ENCODE measurements at places on chromosomes 3 and 15.

DNA sequence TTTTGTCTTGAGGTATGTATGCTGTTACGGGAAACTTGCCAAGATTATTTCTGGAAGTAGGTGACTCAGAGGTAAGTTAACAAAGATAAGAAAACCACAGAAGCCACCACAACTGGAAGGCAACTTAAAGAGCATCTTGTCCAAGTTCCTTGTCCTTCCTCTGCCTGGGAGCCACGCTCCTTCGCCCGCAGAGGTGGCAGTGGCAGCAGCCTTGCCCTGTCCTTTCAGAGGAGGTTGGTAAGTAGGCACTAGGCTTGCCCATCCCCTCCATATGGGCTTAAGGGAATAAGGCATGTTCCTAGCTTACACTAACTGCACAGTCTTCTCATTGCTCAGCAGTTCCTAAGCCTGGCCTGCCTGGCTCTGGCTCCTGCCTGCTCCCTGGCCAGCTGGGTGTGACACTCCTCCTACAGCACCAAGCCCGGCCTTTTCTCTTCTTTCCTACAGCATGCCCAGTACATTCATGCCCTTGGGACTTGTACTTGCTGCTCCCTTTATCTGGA, 48.0 kb upstream of the RAB6B start:
- no peak for DNase-seq

DNA sequence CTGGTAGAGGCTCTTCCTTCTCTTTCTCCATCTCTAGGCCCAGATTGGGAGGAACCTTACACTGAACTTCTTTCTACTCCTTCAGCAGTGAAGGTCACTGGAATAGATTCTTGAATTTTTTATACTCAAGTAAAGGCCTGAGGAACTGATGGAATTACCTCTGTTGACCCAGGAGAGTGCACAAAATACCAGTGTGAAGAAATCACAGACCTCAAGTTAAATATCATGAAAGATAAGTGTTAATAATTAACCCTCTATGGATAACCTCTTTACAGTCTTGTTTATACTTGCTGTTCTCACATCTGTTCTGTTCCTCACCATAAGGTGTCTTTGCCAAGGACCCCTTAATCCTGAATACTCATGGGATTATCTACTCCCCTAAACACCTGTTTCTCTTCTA, 244.4 kb upstream of the STAC start:
- DNase-seq: no peak

DNA sequence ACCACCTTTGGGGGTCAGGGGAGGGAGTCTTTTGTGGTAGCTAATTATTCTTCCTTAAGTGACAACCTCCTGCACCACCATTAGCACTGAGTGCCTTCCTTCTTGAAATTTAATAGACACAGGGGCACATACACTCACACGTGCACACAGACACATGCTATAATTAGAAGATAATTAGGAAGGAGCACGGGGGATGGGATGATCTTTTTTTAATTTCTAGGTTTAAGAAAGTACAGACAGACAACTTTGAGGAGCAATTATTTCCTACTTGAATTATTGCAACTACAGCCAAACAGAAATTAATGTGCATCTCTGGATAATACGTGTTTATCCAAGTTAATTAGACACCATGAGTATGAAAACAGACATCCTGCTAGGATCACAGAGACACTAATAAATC, 44.8 kb upstream of the GUCA1C start:
- DNase-seq: no peak

DNA sequence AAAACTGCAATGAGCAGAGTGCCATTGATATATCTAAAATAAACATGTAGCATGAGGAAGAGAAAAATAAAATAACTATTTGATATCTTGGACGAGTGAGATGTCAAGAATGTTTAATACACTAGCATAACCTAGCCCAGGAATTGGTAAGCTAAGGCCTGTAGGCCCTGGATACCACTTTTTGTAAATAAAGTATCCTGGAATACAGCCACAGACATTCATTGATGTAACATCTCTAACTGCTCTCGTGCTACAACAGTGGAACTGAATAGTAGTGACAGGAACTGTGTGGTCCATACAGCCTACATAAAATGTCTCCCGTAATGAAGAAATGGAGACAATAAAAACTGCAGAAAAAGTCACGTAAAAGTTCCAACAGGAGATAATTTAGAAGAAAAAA, 869.0 kb downstream of the AGBL1 start:
- no peak for DNase-seq

- DNase-seq: no peak
Measured at GRCh38 chr3:186461141-186461540, 83.0 kb downstream of the CRYGS start.

Measured in stimulated activated naive CD4-positive, alpha-beta T cell (primary cell).